Activated effector memory CD4-positive, alpha-beta T cell treated with anti-CD3 and anti-CD28 coated beads, Interleukin-2, amount 50 U/mL, for 16 hours (primary cell): ENCODE measurements at places on chromosomes 2 and 18.

- DNase-seq = no peak
Measured at GRCh38 chr18:52950155-52950554, 610.2 kb downstream of the DCC start.

DNA sequence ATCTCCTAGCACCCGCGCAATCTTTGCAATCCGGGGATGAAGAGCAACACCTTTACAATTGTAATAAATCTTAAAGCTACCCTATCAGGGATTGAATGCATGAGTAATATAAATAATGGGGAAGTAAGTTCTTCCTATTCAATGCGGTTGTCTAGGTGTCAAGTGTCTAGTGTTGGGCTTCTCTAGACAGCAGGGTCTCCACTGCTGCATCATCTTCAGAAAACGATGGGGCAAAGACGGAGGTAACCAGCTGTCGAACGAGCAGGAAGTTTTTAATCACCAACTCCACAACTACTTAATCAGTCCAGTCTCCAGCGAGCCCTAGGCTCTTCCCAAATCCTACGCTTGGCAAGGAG lies 573 bp downstream of the STAM2 start:
- DNase-seq = no peak

GRCh38 chr18:78871618-78872017 lies 108.0 kb upstream of the SALL3 start:
- no peak for DNase-seq

DNA sequence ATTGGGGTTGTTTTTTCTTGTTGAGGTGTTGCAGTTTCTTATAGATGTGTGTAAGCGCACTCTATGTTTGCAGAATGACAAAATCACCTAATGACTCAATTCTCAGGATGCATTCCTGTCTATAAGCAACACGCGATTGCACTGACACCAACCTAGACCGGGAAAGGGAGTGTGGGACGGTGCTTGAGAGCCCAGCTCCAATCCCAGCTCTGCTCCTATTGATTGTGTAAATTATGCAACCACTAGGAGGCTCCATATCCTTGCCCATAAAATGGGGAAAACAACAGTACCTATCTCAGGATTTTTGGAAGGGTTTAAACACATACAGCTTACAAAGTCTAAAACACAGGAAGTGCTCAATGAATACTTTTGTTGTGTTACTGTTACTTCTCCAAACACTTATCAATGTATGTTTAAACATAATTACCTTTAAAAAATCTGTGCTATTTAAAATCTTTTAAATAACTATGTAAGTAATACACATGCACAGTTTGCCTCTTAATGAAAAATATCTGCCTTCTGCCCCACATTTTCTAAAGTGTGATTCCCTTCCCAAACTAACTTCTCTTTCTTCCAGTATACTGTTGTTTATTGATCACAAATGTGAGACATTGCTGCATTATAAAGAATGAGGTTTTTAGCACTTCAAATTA lies 132.5 kb downstream of the SPHKAP start:
- DNase-seq = no peak

DNA sequence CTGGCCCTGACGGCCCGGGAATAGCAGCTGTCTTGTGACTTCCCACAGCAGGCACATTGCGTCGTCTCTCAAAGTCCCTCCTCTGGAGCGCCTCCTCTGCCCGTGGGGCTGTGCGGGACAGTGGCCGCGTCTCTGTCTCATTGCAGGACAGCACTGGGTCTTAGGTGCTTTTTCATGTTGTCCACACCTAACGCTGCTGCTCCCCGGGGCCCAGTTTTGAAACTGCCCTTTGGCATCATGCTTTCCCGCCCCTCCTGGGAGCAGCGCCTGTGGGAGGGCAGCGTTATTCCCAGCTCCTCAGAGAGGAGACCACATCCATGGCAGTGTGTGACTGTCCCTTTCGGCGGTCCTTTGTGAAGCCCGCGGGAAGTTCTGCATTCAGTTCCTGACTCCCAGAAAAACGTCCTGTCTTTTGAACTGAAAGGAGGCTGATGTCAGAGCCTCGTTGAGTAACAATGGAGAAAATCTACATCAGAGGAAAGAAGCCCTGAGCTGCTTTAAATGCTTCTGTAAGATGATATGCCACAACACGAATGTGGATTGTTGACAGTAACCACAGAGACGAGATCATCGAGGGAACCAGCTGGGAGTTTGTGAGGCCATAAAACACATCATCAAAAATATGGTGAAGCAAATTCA lies 226.0 kb downstream of the FAM210A start:
- no peak for DNase-seq

DNA sequence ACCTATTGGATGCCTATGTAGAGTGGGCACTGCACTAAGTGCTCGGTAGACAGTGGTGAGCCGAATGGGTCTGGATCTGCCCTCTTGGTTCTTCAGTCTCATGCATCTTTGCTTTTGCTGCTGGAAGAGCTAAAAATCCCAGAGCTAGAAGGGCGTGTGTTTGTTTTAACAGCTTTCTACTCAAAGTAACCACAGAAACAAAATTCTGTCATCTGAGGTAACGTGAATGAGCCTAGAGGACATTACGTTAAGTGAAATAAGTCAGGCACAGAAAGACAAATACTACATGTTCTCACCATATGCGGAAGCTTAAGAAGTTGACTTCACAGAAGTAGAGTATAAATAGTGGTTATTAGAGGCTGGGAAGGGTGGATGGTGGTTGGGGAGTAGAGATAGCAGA lies 119.8 kb downstream of the PLB1 start:
- DNase-seq = peak; percentile 14

DNA sequence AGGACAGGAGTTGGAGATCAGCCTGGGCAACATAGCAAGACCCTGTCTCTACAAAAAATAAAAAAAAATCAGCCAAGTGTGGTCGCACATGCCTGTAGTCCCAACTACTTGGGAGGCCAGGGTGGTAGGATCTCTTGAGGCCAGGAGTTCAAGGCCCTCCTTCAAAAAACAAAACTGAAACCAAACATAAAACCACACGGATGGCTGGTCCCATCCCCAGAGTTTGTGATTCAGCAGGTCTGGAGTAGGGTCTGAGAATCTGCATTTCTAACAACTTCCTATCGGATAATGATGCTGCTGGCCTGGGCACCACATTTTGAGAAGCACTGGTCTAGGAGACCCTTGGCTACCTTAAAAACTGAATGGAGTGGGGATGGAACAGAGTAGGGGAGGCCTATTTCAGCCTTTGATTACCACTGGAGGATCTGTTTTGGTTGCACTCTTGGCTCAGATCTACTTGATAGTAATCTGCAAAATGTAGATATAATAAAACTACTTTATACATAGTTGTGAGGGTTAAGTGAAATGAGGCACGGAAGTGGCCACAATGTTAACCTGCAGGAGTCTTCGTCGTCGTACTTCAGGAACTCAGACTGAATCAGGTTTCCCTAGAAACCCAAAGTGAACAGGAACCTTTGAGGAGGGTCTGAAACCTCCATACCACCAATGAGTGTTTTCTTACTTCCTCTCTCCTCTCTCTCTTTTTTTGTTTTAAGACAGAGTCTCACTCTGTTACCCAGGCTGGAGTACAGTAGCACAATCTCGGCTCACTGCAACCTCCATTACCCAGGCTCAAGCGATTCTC lies 25.5 kb upstream of the NFE2L2 start:
- DNase-seq = no peak

- no peak for DNase-seq
Measured at GRCh38 chr2:140586379-140586778, 1544.4 kb downstream of the LRP1B start.

DNA sequence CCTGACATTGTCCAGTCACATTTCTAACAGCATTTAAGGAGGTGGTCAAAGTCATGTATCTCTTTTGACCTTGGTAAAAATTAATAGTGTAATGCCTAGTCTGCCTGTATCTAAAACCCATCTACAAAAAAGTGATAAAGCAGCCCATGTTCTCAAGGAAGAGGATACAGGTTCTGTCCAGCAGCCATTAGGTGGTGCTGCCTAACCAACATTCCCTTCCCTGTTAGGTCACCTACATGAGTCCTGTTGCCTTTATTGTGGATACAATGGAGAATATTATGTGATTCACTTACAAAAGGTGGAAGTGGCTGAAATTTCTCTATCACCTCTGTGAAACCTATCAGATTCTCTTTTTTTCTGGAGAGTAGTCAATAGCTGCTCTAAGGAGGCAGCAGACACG lies 52.5 kb downstream of the AQP4 start:
- DNase-seq = no peak

DNA sequence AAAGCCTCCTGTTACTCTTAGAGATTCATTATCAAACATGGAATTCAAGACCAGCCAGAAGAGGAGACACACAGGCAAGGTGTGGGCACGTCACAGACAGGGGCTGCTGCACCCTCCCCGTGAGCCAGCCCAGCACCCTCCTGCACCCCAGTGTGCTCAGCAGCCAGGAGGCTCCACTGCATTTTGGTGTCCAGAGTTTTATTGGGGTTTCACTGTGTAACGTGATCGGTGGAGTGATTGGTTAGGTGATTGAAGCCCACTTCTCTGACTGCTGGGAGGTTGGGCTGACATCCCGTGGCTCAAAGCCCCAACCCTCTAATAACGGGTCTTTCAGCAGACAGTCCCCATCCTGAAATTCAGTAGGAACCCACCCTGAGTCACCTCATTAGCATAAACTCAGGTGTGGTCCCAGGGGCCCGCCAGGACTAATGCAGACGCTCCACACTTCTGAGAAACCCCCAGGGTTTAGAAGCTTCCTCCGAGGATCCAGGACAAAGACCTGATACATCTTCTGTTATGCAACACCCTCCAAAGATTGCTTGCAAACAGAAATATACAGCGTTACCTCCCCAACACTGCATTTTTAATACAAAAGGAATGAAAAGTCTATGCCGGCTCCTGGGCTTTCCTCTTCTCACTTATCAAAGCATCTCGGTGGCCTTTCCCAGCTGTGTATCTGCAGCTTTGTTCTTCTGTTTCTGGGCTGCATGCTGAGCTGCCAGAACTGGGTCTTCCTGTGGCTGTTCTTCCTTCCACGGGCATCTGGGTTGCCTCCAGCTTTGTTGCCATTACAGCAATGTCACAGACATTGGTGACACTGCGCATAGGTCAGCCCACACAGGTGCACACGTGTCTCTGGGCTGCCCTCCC lies 43.7 kb upstream of the SNED1 start:
- DNase-seq = peak; percentile 43

DNA sequence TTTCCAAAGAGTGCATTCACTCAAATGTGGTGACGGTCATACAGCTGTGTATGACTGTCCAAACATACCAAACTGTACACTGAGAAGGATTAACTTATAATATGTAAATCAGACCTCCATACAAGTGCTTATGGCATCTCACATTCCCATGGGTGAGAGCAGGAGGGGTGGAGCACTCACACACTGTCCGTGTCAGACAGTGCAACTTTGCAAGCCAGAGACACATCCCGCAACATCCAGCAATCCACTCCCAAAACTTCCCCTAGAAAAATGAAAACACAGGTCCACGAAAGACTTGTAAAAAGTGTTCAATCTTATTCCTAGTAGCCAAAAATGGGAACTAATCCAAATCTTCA lies 36.4 kb downstream of the FAM168B start:
- no peak for DNase-seq

DNA sequence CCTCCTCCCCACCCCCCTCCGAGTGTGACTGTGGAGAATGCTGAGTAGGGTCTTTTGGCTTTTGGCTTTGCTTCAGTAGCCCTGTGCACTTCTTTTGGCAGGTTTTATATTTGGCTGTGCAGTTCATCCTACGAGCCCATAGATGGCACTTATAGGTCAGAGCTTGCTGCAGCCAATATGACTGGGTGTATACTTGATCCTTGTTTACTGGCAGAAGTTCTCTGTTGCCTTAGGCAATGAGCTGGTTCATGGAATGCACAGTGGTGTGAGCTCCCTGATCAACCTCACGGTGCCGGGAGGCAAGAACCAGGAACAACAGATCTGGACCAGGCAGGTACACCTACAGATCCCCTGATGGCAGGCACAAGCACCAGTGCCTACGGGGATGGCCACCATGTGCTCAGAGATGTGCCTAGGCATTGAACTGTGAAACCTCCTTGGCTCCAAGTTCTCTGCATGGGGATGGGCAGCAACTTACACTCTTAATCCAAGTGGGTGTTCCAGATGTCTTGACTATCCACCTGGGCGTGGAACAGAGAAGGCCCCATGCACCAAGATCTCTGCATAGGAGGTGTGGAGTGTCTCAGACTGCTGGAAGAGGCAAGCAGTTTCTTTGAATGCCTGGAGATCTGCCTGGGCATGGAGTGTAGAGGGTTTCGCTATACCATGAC lies 190.4 kb downstream of the KIAA1328 start:
- DNase-seq = no peak

DNA sequence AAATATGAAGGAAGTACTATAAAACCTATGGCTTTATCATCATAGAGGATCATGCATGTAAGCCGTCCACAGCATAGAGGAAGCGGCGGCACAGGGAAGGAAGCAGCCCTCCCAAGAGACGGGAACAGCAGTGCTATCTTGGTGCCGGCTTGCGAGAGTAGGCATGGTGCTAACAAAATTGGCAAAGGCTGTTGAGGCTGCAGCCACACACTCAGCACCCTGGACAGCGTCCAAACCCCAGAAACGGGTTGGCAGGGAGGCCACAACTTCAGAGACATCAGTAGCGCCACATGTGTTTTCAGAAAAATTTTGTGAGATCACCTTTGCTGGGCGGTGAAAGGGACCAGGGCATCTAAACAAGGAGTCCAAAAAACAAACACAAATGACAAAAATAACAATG lies 37.7 kb downstream of the NETO1 start:
- no peak for DNase-seq

DNA sequence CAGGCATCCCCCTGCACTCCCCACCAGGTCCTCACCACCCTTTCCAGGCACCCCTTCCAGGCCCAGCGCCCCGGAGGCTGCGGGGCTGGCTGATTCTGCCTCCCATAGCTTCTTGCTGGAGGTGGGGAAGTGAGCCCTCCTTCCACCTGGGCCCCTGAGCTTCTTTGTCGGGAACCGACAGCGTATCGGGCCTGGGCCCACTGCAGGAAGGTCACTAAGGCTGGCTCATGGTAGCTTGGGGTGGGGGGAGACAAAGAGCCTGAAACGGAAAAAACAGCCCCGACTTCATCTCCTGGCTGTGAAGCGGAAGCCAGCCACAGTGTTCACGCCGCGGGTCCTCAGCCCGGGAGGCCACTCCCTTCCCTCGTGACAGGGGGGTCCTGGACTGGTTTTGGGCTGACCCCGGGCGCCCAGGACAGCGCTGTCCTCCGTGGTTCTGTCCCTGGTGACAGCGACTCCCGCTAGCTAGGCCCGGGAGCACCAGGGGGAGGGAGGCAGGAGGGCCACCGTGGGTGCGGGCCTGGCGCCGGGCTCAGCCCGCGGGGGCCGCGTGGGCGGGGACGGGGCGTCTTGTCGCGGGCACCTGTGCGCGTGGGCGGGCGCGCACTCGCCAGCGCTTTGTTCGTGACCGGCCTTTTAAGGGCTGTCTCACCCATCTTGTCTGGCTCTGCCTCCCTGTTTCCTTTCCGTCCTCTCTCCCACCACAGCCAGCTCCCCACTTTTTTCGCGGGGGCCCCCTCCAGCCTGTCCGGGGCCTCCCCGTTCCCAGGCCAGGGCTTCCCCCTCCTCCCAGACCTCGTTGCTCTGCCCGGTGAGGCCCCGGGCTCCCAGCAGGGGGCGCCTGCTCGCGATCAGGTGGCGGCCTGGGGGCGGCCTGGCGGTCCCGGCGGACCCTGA lies 64.9 kb downstream of the DNMT3A start:
- peak; percentile 91 for DNase-seq

DNA sequence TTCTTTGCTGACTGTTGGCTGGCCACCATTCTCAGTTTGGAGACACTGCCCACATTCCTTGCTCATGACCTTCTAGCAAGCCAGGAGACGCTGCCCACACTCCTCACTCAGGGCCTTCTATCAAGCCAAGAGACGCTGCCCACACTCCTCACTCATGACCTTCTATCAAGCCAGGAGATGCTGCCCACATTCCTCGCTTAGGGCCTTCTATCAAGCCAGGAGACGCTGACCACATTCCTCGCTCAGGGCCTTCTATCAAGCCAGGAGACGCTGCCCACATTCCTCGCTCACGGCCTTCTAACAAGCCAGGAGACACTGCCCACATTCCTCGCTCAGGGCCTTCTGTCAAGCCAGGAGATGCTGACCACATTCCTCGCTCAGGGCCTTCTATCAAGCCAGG lies 131.3 kb upstream of the CBLN2 start:
- DNase-seq = no peak
